CD4-positive, alpha-beta T cell treated with Interferon alpha-2 for 1 hour (primary cell): ENCODE measurements at places on chromosomes 2 and 18.

GRCh38 chr18:12991821-12992179 lies 638 bp downstream of the CEP192 start:
- DNase-seq = no peak

- no peak for DNase-seq
Measured at GRCh38 chr2:10859278-10859677, 46.7 kb upstream of the PDIA6 start.

DNA sequence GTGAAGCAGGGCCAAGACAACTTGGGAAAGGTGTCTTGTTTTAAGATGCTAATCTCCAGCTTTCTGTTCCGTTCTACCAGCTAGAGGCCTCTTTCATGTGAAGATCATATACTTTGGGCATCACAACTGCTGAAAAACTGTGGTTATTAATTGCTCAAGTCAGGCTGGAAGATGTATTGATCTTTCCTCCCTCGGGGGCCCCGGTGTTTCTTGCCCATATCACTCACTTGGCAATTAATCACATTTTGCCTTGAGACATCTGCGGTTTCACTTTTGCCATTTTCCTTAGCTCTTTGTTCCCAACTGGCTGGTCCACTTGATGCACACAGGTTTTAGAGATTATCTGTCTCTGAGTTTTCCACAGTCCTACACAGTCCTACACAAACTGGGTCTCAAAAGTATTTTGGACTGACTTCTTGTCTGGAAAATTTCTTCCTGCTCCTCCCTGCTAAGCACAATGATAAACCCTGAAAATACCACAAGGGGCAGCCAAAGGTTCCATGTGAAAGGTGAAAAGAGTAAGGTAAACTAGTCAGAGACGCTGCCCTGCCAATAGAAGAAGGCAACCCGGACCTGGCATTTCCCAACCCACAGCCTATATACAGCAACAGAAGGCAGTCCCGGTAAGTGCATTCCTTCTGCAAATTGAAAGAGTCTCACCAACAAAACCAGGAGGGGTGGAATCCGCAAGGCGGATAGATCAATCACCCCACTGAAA lies 181.0 kb downstream of the AFF3 start:
- DNase-seq = no peak

DNA sequence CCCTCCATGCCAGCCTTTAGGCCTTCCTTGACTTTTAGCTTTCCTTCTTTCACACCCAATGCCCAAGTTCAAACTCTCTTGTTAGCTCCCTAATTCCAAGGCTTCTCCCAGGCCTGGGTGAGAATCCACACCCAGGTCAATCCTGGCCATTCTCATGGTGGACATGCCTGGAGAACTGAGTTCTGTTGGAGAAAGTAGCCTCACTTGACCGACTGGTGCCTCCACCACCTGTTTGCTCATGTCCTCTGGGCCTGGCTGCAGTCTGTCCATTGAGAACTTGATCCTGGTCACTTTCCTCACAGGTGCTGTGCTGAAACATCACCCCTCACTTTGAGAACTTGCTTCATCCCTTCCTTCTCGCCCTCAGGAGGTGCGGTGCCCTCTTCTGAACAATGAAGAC lies 189.1 kb upstream of the TWIST2 start:
- DNase-seq = no peak

DNA sequence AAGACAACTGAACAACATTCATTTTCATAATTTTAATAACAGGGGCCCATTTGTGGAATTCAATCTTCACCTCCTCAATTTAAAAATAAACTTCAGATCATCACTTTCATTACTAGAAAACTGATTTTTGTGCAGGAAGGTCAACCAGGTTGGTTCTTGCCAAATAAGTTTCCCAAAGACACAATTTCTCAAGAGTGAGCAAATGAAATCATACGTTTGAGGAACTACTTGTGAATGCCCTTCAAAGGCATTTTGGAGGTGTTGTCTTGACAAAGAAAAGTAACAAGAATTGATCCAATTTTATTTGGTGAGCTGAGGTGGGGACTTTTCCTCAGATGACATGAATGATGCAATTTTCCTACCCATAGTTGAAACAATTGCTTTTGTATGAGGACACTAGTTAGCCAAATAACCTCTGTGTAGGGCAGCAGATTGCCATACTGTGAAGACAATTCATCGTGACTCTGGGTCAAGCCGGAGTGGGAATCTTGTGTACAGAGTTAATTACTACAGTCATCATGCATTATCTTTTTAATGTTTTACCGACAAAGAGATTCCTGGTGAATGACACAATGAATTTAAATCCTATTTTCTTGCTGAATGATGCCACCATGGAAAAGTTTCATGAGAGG lies 121.8 kb downstream of the TGFA start:
- no peak for DNase-seq

GRCh38 chr18:4004183-4004829 lies 450.8 kb downstream of the DLGAP1 start:
- DNase-seq = no peak

DNA sequence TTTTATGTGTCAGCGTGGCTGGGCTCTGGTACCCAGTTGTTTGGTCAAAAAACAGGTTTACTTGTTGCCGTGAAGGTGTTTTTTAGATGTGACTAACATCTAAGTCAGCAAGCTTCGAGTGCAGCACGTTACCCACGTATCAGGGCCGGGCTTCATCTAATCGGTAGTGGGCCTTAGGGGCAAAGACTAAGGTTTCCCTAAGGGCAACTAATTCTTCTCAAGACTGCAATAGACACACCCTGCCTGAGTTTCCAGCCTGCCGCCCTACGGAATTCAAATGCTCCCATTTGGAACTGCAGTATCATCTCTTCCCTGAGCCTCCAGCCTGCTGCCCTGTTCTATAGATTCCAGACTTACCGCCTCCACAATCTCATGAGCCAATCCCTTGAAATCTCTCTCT lies 27.7 kb downstream of the FHL2 start:
- DNase-seq = no peak

DNA sequence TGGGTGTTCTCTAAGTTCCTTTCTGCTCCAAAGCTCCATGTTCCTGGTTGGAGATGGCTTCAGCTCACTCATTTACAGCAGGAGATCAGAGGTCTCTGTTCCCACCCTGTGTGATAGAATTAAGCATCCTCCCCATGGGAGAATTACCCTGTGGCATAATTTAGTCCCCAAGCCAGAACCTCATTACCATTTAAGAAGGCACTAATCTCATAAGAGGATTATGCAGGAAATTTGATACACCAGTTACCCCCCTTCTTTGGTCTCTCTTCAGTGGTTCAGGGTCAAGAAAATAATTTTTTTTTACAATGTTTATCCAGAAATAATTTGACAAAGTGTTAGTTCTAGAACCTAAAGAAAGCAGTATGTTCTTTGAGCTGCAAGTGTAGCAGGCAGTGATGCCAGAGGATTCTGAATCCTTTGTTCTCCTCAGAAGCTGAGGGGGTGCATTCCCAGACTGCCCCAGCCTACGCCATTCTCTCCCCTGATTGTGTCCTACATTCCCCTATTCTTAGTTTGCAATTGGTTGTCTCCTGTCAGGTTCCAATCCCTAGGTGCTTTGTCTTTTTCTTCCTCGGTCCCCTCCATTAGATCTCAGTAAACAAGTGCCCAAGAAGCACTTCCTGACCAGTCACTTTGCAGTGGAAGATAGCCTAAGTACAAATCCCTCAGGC lies 163.6 kb downstream of the PRKCE start:
- DNase-seq = no peak

- no peak for DNase-seq
Measured at GRCh38 chr2:4502230-4502843, 799.0 kb downstream of the DCDC2C start.

GRCh38 chr2:138536302-138536701 lies 34.7 kb downstream of the SPOPL start:
- no peak for DNase-seq

DNA sequence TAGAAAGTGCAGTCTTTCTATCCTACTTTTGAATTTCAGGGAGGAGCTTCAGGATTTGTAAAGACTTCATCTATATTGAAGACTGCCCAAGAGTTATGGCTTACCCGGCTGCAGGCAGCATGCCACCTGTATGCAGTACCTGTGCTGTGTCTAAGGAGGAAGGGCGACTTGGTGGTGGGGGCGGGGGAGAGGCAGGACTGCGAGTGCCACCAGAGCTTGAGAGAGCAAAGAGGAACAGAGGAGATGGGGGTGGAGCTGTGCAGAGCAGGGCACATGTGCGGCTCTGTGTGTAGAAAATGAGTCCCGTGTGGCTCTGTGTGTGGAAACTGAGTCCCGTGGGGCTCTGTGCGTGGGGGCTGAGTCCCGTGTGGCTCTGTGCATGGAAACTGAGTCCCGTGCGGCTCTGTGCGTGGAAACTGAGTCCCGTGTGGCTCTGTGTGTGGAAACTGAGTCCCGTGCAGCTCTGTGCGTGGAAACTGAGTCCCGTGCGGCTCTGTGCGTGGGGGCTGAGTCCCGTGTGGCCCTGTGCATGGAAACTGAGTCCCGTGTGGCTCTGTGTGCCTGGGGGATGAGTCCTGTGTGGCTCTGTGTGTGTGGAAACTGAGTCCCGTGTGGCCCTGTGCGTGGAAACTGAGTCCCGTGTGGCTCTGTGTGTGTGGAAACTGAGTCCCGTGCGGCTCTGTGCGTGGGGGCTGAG lies 43.2 kb downstream of the LDLRAD4 start:
- peak; percentile 20 for DNase-seq

GRCh38 chr2:2742726-2743125 lies 411.7 kb upstream of the MYT1L start:
- no peak for DNase-seq

DNA sequence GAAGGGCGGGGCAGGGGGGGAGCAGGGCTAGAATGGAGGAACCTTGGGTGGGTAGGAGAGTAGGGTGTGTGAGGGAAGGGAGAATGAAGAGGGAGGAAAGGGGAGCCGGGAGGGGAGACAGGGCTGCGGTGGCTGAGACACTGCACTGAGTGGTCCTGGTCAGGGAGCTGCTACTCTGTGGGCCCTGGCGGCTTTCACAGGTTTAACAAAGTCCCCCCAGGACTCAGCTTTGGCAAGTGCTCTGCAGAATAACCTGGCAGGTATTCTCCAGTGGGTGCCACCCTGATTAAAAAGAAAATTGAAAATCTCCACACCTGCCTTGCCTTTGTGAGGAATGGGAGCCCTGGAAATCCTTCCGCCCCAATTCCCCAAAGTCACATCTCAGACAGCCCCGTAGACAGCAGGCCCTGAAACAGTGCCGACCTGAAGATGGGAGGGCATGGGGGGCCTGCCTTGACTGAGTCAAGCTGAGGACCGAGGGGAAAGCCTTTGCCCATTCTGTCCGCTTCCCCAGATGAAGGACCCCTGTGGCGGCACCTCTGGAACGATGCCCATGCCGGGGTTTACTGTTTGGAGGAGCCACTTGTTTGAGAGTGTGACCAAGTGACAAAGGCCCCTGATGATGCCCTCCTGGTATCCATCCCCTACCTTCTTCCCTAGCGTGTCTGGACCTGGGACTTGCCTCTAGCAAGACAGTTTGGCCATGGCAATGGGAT lies 43.6 kb upstream of the OTOS start:
- DNase-seq = no peak
